Colonic mucosa (tissue), 4 donors: ENCODE measurements at places on chromosomes 13 and 19. TPM values are rescaled to one million over a fixed set of nuclear protein-coding genes. Genes with fewer than 3 reads are reported as not detected.

The UGGT2 gene
- 18.0 TPM for total RNA-seq

The CDC16 gene
- 35.7 TPM for total RNA-seq

The LRRC4B gene
- total RNA-seq: 1.1 TPM

The TPGS1 gene
- 14.4 TPM for total RNA-seq

The CCDC122 gene
- total RNA-seq: 5.4 TPM

The DNAAF3 gene
- total RNA-seq: 2.4 TPM

The HNRNPL gene
- total RNA-seq: 305 TPM

The THSD8 gene
- total RNA-seq: 6.5 TPM

GRCh38 chr19:58014141-58014540 lies 11.5 kb upstream of the ZNF606 start:
- no peaks in the 10 kb centered on the region for H3K4me1 ChIP-seq
- no peak overlapping the region for H3K4me3 ChIP-seq
- no peak for DNase-seq

DNA sequence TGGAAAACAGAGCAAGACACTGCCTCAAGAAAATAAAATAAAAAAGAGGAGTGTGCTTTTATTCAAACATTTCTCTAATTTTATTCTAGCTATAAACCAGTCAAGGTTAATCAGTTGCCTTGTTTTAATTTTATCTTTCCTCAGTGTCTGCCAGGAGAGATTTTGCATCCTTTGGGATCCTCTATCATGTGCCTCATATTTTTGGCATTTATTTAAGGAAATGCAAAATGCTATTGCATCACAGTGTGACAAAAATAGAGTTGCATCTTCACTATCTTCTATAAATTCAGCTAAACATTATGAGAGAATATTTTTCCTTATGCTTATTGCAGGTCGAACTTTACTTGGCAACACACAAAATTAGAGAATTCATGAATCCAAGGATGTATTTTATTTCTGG lies 639.0 kb upstream of the KLF12 start:
- no peak overlapping the region for H3K27ac ChIP-seq
- H3K27me3 ChIP-seq: no peaks in the 10 kb centered on the region
- no peak overlapping the region for H3K4me3 ChIP-seq
- no peaks in the 10 kb centered on the region for H3K4me1 ChIP-seq

DNA sequence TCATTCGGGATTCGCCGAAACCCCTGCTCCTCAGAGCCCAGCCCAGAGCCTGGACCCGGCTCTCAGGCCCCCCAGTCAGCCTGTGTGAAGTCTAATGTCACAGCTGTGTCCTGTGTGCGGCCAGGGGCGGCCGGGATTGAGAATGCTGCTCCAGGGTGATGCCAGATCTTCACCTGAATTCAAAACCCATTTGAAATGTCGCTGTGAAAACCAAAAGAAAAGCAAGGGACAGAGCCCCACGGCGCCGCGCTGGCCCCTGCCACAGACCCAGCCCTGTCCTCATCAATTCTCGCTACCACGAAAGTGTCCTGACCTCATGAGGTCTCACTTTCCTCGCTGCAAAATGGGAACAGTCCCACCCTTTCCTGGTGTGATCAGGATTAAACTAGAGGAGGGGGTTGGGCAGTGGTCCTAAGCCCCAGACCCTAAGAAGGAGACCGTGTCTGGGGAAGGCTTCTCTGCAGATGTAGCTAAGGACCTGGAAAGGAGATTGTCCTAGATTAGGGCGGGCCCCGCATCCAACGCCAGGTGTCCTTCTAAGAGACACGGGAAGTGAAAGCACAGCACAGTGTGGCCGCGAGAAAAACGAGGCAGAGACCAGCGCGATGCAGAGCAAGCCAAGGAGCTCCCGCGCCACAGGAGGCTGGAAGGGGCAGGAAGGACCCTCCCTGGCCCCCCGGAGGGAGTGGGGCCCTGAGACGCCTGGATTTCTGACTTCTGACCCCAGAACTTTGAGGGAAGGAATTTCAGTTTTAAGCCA lies 34.0 kb upstream of the SPACA7 start:
- peaks cover 7% of the 10 kb centered on the region for H3K27me3 ChIP-seq
- no peak overlapping the region for H3K4me3 ChIP-seq
- no peaks in the 10 kb centered on the region for H3K4me1 ChIP-seq
- no peak for DNase-seq
- H3K27ac ChIP-seq: no peak overlapping the region
- no peaks in the 10 kb centered on the region for H3K36me3 ChIP-seq

DNA sequence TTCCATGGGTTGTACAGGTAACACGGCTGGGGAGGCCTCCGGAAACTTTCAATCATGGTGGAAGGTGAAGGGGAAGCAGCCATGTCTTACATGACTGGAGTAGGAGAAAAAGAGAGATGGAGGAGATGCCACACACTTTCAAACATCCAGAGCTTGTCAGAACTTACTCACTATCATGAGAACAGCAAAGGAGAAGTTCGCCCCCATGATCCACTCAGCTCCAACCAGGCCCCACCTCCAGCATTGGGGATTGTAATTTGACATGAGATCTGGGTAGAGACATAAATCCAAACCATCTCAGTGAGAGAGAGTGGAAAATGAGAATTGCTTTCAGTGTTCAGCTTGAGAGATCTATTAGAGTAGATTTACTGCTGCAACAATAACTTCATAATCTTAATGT lies 210.9 kb downstream of the NDFIP2 start:
- H3K4me3 ChIP-seq: no peak overlapping the region
- no peak overlapping the region for H3K27ac ChIP-seq
- H3K36me3 ChIP-seq: no peaks in the 10 kb centered on the region
- no peaks in the 10 kb centered on the region for H3K27me3 ChIP-seq

GRCh38 chr13:112916296-112916695 lies 52.7 kb upstream of the MCF2L start:
- no peaks in the 10 kb centered on the region for H3K4me1 ChIP-seq
- H3K36me3 ChIP-seq: no peaks in the 10 kb centered on the region
- H3K27me3 ChIP-seq: no peaks in the 10 kb centered on the region
- H3K27ac ChIP-seq: no peak overlapping the region
- no peak for DNase-seq

DNA sequence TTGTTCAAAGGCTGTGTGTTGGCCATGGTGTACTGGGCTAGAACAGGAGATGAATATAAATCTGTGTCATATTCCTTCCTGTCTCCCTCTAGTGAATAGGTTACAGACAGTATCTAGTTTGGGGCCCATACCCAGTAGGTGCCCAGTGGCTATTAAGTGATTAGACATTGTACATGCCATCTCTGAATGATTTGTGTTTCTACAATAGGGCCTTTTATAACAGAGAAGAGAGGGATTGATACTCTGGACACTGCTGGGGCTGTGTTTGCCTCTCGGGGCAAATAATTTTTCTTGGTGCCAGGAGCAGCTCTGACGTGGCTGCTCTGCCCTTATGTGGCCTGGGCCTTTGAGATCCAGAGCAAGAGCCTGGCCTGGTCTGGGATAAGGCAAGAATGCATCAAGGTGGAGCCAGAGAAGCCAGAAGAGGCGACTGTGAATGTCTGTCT lies 403.1 kb downstream of the SPRY2 start:
- no peaks in the 10 kb centered on the region for H3K27me3 ChIP-seq
- no peaks in the 10 kb centered on the region for H3K4me1 ChIP-seq
- H3K36me3 ChIP-seq: no peaks in the 10 kb centered on the region
- H3K4me3 ChIP-seq: no peak overlapping the region

DNA sequence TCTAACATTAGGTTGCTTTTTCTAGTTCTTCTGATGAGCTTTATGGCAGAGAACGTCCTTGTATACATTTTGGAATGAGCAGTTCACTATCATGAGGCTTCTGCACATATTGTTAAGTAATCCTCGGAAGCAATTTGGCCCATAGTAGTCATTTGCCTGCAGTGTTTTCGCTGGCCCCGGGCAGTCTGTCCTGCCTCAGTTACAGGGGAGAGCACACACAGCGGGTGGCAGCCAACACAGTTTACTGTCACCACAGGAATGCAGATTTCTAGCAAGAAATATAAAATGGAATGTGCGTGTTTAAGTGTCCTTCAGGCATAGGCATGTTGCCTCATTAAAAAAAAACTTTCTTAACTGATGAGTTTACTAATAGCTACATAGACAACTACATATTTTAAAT lies 71.5 kb upstream of the GJB6 start:
- no peak overlapping the region for H3K27ac ChIP-seq
- H3K27me3 ChIP-seq: peaks cover 5% of the 10 kb centered on the region
- H3K36me3 ChIP-seq: no peaks in the 10 kb centered on the region
- H3K4me1 ChIP-seq: no peaks in the 10 kb centered on the region
- no peak overlapping the region for H3K4me3 ChIP-seq

DNA sequence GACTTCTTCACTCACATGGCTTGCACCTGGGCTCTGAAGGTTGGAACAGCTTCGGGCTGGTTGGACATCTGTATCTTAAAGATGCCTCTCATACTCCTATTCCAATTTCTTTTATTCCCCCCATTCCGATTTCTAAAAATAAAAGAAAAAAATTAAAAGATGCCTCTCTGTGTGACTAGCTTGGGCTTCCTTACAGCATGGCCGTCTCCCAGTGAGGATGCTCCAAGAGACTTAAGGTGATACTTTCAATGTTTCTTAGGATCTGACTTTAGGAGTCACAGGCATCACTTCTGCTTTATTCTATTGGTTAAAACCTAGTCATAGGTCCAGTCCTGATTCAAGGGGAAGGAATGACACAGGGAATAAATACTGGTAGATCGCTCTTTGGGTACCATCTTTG lies 9.9 kb upstream of the SULT2A1 start:
- no peak overlapping the region for H3K4me3 ChIP-seq
- H3K27ac ChIP-seq: no peak overlapping the region
- no peaks in the 10 kb centered on the region for H3K27me3 ChIP-seq
- DNase-seq: no peak
- no peaks in the 10 kb centered on the region for H3K36me3 ChIP-seq
- H3K4me1 ChIP-seq: no peaks in the 10 kb centered on the region

GRCh38 chr13:36450534-36450933 lies 18.2 kb downstream of the CCNA1 start:
- no peaks in the 10 kb centered on the region for H3K4me1 ChIP-seq
- H3K4me3 ChIP-seq: no peak overlapping the region
- no peak for DNase-seq

- H3K27ac ChIP-seq: no peak overlapping the region
- no peak overlapping the region for H3K4me3 ChIP-seq
- DNase-seq: no peak
- H3K36me3 ChIP-seq: no peaks in the 10 kb centered on the region
- H3K4me1 ChIP-seq: peaks cover 5% of the 10 kb centered on the region
Observed at GRCh38 chr13:42571895-42572294, 2.1 kb upstream of the TNFSF11 start.

DNA sequence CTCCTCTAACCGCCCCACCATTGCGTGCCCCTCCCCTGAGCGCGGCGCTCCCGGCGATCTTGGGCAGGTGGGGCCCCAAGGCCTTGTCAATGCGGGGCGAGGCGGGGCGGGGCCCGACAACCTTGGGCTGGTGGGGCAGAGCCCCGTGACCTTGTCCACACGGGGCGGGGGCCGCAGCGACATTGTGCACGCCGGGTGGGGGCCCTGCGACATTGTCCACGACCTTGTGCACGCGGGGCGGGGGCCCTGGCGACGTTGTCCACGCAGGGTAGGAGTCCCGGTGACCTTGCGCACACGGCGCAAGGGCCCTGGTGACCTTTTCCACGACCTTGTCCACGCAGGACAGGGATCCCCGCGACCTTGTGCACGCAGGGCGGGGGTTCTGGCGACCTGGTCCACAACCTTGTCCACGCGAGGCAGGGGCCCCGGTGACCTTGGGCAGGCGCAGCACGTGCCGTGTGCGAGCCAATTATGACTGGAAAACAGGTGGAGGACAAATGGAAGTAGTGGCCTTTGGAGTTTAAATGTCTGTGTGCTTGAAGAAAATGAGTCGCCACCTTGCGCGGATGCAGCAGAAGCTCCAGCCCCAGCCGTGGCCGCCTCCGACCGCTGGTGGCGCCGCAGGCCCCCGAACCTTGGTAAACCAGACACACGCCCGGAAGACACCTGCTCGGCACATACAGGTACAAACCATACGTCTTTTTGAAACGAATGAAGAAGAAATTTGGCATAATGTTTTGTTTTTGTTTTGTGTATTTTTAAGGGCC lies 62.6 kb downstream of the LATS2 start:
- DNase-seq: no peak
- no peaks in the 10 kb centered on the region for H3K27me3 ChIP-seq
- no peaks in the 10 kb centered on the region for H3K4me1 ChIP-seq
- H3K4me3 ChIP-seq: no peak overlapping the region

GRCh38 chr13:25699600-25699999 lies 327.8 kb downstream of the ATP8A2 start:
- H3K27ac ChIP-seq: no peak overlapping the region
- DNase-seq: no peak
- H3K36me3 ChIP-seq: no peaks in the 10 kb centered on the region

GRCh38 chr19:3615524-3616135 lies 9.0 kb upstream of the TBXA2R start:
- H3K36me3 ChIP-seq: no peaks in the 10 kb centered on the region
- no peak overlapping the region for H3K27ac ChIP-seq
- no peak overlapping the region for H3K4me3 ChIP-seq
- no peak for DNase-seq

DNA sequence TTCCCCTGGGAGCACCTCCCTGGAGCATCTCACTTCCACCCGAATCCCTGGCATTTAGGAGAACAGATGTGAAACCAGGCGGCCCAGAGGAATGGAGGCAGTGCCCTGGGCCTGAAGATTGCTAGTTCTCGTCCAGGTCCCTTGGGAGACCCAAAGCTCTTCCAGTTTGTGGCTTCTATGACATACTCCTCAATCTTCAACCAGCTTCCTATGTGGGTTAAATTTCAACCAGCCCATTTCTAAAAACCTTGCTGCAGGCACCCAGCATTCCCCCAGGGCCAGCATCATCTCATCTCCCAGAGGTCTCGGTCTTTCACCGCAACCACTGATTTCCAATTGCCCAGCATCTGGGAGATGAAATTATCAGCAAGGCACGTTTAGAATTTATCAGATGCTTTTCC lies 46.0 kb upstream of the STK24 start:
- no peaks in the 10 kb centered on the region for H3K36me3 ChIP-seq
- H3K27ac ChIP-seq: no peak overlapping the region
- DNase-seq: no peak
- H3K4me1 ChIP-seq: no peaks in the 10 kb centered on the region
- H3K4me3 ChIP-seq: no peak overlapping the region
- no peaks in the 10 kb centered on the region for H3K27me3 ChIP-seq

DNA sequence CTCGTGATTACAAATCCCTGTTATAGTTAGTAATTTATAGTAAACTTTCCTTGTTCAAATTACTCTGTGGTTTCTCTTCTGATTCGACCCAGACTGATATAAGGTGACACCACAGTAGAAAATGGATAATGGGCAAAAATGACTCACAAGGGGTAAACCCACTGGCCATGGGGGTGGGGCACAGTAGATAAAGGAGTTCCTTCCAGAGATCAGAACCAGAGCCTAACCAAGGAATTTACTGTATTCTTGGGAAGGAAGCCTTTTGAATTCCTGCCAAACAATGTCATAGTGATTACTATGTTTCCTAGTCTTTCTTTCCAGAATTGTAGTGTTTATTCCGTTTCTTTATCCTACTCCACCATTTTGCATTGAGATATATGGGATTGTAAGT lies 21.9 kb downstream of the MIR17HG start:
- H3K4me3 ChIP-seq: no peak overlapping the region
- no peaks in the 10 kb centered on the region for H3K36me3 ChIP-seq
- no peaks in the 10 kb centered on the region for H3K27me3 ChIP-seq
- no peak for DNase-seq
